ENCODE measurements at places on chromosomes 2 and 18.

DNA sequence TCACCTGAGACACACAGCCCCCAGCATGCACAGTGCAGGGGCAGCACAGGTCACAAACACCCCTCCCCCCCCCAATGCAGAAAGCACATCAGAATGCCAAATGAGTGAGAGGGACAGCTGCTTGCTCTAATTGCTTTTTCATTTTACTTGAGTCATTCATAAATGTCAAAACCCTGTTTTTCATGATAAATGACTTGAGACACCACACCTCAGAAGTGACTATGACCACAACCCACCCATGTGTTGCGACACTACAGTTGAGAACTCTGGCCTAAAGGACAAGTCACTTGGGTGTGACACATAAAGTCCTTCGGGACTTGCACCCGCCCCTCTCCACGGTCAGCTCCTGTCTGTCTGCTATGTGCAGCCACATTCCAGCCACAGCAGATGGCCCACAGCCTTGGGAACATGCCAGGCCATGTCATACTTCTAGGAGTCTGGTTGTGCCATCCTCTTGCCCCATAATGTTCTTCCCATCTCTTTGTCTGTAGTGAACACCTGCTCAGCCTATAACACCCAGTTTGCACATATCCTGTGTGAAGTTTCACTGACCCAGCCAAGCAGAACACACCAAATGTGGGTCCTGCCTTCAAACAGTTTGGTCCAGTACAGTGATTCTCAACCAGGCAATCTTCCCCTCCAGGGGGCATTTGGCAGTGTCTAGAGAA lies 30.2 kb upstream of the RIOK3 start:
- peak; percentile 85 for DNase-seq

DNA sequence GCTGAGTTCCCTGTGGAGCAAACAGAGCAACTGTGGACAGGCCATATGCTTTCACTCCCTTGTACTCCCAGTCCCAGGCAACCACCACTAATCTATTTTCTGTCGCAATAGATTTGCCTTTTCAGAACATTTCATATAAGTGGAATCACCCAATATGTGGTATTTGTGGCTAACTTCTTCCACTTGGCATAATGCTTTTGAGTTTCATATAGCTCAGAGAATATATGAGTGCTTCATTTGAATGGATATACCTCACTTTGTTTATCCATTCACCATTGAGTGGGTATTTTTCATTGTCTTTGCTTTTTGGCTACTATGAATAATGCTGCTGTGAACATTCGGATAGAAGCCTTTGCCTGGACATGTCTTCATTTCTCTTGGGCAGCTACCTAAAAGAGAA lies 151.9 kb downstream of the CERS6 start:
- DNase-seq = peak; percentile 64

GRCh38 chr2:132936261-132936660 lies 266.3 kb upstream of the LYPD1 start:
- peak; percentile 9 for DNase-seq

- DNase-seq = peak; percentile 46
Observed at GRCh38 chr2:213162516-213163118, 11.2 kb upstream of the IKZF2 start.

- DNase-seq = no peak
Observed at GRCh38 chr2:12720278-12720620, 3.5 kb downstream of the TRIB2 start.

DNA sequence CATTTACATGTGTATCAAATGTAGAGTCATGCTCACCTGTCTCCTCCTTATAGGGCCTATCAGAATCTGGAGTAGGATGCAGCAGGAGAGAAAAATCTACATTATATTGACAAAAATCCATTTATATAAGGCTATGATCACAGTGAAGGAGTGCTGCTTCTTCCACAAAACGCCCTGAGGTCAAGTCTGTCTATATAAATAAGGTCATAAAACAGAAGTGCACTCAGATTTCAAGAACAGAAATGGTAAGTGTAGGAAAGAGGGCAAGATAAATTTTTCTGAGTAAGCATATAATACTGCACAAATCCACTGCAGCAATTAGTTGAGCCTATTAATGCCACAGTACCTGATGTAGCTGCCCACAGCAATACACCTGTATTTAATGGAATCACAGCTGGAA lies 51.8 kb downstream of the COL5A2 start:
- no peak for DNase-seq

DNA sequence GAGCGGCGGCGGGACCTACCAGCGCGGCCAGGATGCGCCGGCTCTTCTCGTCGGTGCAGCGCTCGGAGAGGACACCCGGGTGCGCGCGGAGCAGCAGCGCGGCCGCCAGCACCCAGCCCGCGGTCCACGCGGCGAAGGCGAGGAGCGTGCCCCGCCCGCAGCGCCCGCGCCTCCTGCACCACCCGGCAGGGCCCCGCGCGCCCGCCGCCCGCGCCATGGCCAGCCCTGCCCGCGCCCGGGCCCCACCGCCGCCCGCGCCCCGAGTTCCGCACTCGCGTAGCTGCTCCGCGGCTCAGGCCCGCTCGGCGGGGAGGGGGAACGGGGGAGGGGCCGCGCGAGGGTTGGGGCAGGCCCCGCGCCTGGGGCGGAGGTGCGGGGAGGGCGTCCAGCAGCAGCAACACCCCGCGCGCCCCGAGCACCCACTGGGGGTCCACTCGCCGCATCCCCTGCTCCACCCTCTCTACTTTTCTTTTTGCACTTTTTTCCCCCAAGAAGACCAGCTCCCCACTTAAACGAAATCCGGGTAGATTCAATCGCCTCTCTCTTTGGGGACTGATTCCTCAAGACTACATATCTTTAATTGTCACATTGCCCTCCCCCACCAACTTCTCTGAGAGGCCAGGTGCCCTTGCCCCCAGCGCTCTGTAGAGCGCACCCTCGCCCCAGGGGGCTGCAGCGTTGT lies at the start of gene DIPK1C:
DIPK1C (minus strand) TSS at position 266 of the 682 bp plus-strand sequence; CDS start at position 217, 49 bp downstream.
- no peak for DNase-seq

DNA sequence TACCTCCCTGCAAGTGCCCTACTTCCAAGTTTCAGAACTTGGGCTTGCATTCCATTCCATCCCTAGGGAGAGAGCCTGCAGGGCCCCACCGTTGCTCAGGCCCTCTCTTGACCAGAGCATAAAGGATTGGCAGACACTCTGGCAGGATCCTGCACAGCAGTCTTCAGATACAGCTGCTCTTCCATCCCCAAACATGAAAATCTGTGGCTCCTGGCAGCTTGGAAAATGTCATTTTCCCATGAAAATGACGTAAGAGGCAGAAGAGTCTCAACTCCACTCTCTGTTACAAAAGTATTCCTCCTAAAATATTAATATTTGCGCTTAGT lies 162.6 kb downstream of the GFPT1 start:
- DNase-seq = peak; percentile 48

DNA sequence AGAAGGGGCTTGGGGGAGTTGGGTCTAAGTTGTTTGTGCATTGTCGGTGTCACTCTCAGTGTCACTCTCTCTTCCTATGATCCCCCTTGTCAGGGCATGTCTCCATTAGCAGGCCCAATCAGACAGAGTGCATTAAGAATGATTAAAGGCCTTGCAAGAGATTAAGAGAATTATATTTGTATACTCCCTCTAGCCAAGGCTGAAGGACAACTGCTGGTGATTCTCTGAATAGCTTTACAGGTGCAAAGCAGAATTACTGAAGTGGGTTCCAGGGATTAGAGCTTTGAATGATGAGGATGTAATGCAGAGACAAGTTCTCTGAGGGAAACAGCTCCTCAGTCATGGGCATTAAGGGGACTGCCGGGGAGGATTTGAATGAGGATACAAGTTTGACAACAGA lies 104.8 kb upstream of the LGALSL start:
- no peak for DNase-seq

DNA sequence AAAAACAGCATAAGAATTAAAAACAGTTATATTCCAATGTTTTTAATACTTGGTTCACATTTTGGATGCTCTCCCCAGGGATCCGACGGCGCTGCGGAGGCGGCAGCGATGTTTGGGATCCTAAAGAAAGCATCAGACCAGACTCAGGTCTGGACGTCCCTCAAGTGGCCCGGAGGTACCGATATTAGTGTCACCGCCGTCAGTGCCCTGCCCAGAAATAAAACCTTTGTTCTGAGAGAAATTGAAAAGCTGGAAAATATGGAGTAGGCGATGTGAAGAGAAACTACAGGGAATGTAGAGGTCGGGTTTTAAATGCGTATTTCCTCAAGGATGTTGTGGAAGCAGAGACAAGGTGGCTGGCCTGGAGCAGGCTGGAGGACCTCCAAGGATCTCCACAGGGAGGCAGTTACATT lies 683 bp upstream of the TBC1D8 start:
- DNase-seq = no peak

Measured in AG10803 (cell line).